Suppressor macrophage treated with lipopolysaccharide for 1 hour (primary cell): ENCODE measurements at places on chromosomes 3 and 15.

- no peak for DNase-seq
These were observed 8.9 kb downstream of the PRKCD start for GRCh38 chr3:53169832-53170324.

GRCh38 chr3:157128771-157129681 lies 30.9 kb downstream of the CCNL1 start:
- peak; percentile 86 for DNase-seq

GRCh38 chr15:88974392-88974791 lies 61.2 kb upstream of the MFGE8 start:
- DNase-seq, result no peak

- peak; percentile 71 for DNase-seq
These were observed 35.7 kb downstream of the MGA start for GRCh38 chr15:41695750-41696436.

DNA sequence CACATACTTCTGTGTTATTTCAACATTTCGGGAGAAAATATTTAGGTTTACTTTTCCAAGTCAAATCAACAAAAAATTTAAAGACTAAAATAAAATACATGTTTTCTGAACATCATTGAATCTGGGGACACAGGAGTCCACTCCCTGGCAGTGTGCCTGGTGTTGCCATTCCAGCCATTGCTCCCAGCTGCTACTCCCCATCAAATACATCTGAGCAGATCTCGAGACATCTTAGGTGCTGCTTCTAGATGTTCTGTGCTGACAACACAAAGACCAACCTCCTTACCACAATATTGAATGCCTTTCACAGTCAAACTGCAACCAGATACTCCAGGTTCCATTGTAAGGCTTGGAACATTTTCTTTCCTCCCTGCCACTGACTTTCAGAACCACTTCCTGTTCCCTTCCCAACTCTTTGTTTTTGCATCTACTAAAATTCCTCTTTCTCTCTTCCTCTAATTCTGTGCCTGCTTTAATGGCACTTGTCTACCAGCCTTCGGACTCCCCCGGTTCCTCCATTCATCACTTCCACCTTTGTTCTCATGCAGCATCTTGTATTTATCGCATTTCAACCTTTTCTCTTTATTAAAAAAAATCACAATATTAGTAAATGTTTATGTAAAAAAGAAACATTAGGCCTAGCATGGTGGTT lies 81.1 kb upstream of the SLC4A7 start:
- peak; percentile 31 for DNase-seq

DNA sequence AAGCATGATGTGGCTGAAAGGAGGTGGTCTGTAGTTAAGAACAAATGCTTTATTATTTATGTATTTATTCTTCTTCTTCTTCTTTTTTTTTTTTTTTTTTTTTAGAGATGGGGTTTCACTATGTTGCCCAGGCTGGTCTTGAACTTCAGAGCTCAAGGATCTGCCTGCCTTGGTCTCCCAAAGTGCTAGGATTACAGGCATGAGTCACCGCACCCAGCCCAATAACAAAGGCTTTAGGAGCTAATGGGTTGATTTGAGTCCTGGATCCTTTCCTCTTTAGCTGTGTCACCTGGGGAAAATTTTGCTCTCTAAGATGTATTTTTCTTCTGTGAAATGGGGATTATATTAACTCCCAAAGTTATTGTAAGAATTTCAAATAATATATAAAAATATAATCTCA lies 168.8 kb downstream of the PEX5L start:
- DNase-seq, result no peak

GRCh38 chr3:124094496-124094895 lies 102.6 kb upstream of the ROPN1 start:
- no peak for DNase-seq

- no peak for DNase-seq
These were observed 89.4 kb upstream of the ACKR4 start for GRCh38 chr3:132507657-132508056.

- no peak for DNase-seq
These were observed 32.2 kb upstream of the TAMM41 start for GRCh38 chr3:11878837-11879236.

GRCh38 chr3:149934524-149934923 lies 36.2 kb downstream of the PFN2 start:
- peak; percentile 27 for DNase-seq

DNA sequence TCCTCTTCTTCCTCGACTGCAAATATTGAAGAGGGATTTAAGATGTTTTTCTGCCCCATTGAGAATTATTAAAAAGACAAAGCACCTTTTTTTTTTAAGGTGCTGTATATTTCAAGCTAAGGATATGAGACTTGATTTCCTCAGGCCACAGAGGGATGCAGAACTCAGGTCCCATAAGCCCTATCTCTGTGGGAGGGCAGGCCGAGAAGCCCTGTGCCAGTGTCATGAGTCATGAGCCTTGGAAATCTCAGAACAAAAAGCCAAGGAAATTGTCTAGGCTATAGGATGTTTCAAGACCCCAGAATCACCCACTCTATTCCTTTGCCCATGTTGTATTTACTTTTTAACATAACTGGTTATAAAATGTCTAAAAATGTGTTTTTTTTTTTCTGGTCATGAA lies 7.3 kb downstream of the ESYT3 start:
- peak; percentile 24 for DNase-seq

- DNase-seq, result no peak
These were observed 184.5 kb upstream of the ATP11B start for GRCh38 chr3:182608832-182609231.

- no peak for DNase-seq
These were observed 146.7 kb upstream of the BNIP2 start for GRCh38 chr15:59835776-59836175.

DNA sequence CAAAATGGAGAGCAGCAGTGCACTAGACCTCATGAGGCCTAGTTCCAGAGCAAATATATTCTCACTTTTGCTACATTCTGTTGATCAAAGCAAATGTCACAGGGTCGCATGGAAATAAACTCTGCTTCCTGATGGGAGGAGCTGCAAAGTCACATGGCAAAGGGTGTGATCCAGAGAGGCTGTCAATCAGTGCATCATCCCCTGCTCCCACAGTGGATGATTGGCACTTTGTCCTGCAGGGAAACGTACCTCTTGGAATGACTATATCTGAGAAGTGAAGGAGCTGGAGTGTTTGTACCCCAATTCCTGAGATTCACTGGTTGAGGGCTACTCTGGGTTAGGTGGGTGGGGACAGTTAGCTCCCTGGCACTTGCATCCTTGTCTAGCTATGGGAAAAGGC lies 195.1 kb upstream of the CTDSPL start:
- no peak for DNase-seq

GRCh38 chr15:79028411-79028964 lies 62.1 kb downstream of the RASGRF1 start:
- DNase-seq, result peak; percentile 72

DNA sequence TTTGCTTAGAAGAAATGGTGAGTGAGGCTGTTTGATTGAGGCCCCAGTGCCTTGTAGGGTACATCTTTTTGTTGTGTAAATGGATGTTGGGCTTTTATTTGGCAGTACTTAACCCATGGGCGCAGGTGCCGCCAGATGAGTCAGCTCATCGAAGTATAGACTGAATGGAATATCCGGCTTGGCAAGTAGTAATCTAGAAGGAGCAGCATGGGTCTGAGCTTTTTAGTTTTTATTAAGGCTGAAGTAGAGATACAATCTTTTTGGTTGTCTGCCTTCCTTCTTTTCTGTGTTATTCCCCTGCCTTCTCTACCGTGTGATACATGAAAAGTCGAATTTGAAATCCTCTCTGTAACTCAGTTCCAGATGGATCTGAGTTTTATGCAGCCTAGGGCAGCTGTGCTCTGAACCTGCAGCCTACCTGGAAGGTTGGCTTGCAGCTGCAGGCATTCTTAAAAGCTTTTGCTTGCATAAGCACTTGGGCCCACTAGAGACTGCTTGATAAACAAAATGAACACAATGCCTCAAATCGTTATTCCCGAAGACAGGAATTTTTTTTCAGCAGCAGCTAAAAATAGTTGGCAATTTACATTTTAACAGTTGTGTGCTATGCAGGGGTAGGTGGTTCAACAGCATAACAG lies 177.5 kb upstream of the CGNL1 start:
- no peak for DNase-seq

DNA sequence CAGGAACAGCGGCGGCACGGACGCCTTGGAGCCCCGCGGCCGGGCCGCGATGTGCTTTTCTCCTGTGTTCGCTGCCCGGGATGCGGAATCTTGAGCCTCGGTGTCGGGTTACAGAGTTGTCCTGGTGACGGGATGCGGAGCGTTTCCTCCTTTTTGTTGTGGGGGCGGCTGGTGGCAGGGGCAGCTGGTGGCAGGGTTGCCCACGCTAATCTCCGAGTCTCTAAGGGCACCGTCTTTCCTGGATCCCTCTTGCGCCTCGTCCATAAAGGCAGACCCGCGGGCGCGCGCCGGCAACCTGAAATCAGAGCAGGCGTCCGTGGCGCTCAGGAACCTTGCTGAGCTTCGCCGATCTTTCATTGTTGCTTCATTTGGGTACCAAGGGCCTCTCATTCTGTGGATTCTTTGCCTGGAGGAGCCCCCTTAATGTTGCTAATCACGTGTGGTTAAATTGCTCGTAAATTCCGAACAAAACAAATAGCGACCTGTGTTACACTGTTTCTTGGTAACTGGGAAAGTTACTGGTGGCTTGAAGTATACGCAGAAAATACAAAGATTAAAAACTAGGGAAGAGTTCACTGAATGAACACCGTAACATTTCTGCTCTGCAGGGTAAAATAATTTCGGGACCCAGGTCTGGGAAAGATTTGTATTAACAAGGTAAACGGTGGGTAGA lies 844 bp upstream of the PFN2 start:
- DNase-seq, result peak; percentile 52

GRCh38 chr15:40558952-40559742 lies 5.7 kb downstream of the CCDC32 start:
- no peak for DNase-seq
